ENCODE measurements at places on chromosomes 5 and 9.

DNA sequence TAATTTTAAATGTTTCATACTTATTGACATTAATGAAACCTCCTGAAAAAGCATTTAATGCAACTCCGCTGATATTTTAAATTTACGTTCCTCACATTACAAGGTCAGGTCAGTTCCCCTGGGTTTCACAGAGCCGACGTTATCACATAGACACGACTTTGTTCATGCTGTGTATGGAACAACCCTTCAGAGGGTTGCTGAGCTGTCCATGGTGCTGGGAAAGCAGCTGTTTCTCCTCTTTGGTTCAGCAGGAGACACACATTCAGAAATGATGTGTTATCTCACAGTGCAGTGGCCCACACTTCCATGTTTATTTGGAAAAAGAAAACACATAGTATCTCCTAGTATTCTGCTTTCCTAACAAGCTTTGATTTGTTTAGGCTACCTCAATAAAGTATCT, 53.5 kb downstream of the PPP2R2B start:
- peak; percentile 54 for DNase-seq

DNA sequence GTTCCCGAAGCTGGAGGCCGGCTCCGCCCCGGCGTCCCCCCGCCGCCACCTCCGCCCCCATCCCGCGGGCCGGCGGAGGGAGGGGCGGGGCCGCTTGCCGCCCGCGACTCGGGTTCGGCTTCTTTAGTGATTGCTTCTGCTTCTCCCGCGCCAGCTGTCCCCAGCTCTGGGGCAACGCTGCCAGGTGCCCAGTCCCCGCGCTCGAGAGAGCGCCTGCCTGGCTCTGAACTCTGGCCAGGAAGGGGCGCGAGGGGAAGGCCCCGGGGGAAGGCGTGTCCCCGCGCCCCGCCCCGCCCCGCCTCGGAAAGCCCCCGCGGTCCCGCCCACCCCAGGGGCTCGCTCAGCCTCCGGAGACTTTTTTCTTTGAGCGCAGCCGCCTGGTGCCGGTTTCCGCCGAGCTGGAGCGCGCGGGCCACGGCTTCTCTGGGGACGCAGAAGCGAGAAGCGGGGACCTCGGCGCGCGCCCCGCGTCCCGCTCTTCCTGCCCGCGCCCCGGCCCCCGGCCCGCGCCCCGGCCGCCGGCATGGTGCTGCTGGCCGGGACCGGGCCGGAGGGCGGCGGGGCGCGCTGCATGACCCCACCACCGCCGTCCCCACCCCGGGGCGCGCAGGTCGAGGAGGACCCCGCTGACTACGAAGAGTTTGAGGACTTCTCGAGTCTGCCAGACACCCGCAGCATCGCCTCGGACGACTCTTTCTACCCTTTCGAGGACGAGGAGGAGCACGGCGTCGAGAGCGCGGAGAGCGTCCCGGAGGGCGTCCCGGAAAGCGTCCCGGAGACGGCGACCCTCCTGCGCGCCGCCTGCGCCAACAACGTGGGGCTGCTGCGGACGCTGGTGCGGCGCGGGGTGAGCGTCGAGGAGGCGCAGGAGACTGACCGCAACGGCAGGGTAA, at the start of gene ANKRD33B:
ANKRD33B (plus strand) TSS at position 126 of the 893 bp plus-strand sequence; CDS start at position 524, 398 bp downstream.
- DNase-seq: peak; percentile 68

- no peak for DNase-seq
Measured at GRCh38 chr9:86605303-86605702, 251.1 kb upstream of the TUT7 start.

GRCh38 chr9:36937951-36938350, 96.1 kb downstream of the PAX5 start:
- no peak for DNase-seq

DNA sequence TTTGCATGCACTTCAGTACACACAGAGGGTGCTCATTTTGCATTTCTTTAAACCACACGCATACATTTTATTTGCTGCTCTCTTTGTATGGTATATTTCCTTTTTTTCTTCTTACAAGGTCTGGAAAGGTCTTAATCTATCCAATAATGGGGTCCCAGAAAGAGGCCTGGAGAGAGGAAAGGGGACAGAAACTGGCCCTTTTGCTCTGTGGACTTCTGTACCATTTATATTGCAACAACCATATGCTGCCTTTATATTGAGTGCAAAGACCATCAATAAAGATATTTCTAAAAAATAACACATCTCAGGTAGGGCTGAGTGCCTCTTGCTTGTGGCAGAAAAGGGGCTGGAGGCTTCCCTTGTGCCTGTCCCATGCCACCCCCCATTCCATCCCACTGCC, 15.5 kb upstream of the DPM2 start:
- DNase-seq: no peak

DNA sequence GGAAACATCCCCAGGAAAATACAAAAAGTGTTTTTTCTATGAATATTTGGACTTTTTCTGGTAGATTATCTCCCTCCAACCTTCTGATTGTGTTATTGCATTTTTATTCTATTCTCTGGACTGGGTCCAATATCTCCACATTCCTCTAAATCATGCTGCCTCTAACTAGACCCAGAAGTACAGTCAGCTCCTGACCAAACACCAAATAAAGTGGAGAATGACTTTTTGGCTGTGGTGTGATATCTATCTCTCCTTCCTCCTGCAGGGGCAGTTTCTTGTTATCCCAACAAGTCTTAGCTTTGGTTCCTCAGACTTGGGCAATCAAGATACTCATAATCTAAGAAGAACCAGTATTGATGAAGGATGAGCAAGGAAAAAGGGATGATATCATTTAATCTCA, 3.2 kb upstream of the RAI14 start:
- DNase-seq: peak; percentile 61

DNA sequence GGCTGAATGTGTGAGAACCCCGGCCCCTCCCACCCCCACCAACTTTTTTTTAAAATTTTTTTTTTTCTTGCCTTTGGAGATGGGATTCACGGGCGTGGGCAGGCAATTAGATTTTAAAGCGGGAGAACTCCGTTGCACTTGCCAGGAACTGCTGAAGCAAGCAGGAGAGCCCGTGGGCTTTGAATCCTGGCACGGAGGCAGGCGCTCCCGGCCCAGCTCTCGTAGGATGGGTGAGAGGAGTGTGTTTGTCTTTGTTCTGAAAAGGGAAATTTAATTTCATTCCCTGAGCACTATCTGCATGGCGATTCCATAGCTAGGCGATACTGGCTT, 54.3 kb upstream of the BOD1 start:
- peak; percentile 25 for DNase-seq

DNA sequence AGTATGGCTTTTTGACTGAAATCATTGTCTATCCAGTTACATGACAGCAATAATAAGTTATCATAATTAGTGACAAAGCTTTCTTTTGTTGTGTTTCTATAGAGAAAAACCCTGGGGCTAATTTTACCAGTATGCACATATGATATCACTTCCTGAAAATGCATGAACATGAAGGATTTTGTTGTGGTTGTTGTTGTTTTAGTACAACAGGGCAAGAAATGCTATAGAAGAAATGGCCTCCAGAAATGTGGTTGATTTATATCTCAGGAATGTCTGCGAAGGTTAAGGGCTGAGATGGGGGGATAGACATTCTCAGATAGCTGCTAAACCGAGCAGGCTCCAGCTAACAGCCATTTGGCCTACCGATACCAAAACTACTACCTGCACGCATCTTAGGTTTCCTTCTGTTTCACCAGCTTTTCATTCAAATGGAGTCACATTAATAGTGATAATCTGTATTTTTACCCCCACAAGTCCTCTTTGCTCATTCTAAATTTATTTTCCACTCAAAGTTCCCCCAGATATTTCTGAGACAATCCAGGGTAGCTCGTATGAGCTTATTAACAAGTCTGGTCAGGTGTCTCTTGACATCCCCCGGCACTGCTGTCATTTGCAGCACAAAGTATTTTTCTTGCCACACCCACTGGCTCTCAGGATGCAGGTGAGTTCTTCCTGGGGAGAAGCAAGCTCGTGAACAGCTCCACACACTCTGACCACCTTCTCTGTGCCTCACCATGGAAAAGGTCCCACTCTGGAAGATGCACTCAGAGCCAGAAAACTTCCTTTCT, 232.4 kb upstream of the GAS1 start:
- DNase-seq: no peak

DNA sequence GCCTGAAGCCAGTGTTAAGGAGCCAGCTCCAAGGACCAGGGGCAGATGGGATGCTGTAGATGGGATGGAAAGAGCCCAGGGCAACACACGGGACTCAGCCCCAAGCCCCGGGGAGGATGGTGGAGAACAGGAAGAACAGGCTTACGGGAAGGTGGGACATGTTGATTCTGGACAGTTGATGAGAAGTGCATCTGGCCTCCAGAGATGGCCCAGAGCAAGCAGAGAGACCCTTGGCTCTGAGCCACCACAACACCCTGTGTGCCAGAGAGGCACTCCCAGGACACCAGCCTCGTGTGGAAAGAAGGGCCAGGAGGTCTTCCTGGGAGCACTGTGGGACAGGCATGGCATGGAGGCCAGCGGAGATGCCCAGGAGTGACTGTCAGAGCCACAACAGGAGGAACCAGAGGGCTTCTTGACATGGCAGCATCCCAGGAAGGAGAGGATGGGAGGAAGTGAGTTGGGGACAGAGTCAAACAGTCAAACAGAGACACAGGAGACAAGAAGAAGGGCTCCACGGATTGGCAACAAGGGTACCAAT, 156.3 kb upstream of the MVB12B start:
- no peak for DNase-seq

DNA sequence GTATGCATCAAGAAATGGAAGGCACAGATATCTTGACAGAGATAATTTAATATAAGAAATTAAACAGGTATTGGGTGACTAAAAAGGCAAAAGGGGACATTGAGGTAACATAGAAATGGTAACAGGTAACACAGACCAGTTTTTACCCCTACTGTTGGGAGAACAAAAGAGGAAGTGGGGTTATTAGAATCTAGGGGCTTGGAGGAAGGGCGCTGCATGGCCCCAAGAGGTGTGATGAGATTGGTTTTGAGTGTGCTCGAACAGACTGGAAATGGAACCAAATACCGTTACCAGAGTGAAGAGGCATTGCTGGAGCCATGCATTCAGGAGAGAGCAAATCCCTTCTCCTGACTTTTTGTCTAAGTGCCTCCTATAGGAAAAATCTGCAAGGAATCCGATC, 193.9 kb downstream of the ALDH1A1 start:
- DNase-seq: no peak

- no peak for DNase-seq
Measured at GRCh38 chr5:31285025-31285424, 91.5 kb downstream of the CDH6 start.

DNA sequence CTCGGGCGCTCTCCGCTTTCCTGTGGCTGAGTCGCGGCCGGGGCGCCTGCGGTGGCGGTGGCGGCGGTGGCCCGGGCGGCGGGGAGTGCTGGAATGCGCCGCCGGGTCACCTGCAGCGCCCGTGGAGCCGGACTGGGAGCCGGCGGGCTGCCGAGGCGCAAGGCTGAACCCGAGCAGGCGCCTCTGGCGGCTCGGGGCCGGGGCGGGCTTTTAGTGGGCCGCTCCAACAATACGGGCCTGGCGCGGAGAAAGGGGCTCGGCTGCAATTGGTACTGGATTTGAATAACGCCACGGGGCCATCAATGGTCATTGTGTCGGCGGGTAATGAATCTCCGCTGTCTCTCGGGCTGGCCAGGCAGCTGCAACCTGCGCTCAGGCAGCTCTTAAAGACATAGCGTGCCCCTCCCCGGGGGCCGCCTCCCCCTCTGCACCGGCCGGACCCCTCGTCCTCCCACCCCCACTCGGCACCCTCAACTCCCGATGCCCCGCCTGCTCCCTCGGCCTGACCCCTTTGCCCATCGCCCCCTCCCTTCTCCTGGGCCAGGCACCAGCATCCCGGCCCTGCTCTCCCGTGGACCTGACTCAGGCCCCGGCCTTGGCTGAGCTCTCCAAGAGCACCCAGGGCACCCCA, 22.1 kb downstream of the URM1 start:
- no peak for DNase-seq

DNA sequence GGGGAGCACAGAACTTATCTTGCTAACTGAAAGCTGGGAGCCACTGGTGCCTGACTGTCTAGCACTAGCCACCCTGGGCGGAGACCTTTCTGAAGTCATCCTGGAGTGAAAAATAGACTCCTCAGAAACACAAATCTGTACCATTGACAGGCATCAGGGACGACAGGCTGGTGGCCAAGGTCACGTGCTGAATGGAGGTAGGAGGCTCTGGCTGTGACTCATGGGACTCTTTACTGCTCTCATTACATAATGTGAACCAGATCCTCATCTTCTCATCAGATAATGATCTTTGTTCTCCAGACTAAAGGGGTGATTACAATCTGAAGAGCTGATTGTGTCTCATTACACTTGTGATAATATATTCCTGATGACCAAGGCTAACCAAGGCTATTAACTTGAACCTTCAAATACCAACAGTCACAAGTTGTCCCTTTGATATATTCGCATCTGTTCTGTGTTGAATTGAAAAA, 91.8 kb downstream of the SEMA5A start:
- DNase-seq: no peak

- DNase-seq: peak; percentile 78
Measured at GRCh38 chr5:20033881-20034280, 45.9 kb upstream of the CDH18 start.

Measured in muscle of leg (tissue), 16 donors.